Stimulated activated CD8-positive, alpha-beta memory T cell treated with anti-CD3 and anti-CD28 coated beads, Interleukin-2, amount 100 ng/mL, for 1 hour (primary cell): ENCODE measurements at places on chromosomes 2 and 18.

DNA sequence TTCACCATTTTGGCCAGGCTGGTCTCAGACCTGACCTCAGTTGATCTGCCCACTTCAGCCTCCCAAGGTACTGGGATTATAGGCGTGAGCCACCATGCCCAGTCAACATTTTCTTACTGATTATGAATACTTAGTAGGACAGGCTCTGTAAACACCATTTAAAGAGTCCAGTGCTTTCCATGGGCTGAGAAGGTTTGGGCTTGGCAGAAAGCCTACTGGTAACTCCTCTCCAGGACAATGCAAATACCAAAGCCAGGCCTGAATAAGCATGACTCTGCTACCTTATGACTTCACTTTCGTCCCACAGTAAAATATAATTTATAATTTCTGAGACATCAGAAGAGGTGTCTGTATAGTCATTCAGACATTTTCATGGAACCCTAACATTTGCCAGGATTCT lies 60.2 kb upstream of the FAM117B start:
- DNase-seq, result no peak

DNA sequence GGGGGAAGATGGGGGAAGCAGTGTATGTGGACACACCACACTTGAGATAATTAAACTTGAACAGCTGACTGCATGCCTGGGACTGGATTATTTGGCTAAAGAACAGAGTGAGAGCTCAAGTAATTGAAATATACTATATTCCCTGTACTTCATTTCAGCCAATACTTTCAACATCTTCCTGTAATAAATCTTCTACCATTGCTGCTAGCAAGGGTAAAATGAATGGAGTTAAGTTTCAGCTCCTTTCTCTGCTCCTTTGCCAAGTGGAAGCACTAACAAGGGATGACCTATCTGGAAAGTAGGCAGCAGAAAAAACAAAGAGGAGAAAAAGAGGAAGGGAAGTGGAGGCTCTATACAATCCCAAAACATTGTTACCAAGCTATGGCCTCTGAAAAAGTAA lies 50.9 kb downstream of the MMADHC start:
- no peak for DNase-seq

DNA sequence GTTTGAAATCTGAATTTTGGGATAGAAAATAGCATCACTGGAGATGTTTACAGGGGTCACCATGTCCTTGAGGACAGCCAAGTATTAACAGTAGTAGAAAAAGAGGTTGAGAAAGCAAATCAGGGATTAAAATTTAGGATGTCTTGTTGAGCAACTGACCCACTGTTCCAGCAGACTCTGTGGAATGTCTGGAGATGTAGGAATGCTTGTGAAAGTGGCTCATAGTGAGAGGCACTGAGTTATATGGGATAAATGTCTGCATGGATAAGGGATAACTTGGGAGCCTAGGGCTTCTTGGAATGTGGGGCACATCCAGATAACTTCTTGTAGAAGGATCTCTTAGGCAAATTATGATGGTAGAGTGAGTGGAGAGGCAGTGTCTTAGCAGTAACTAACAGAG lies 495.0 kb downstream of the TMX3 start:
- DNase-seq, result no peak

- DNase-seq, result no peak
Observed at GRCh38 chr2:152475982-152476381, 141.0 kb downstream of the FMNL2 start.

GRCh38 chr2:164705412-164706167 lies 84.3 kb upstream of the GRB14 start:
- no peak for DNase-seq

GRCh38 chr2:235803028-235803427 lies 309.2 kb downstream of the AGAP1 start:
- no peak for DNase-seq

DNA sequence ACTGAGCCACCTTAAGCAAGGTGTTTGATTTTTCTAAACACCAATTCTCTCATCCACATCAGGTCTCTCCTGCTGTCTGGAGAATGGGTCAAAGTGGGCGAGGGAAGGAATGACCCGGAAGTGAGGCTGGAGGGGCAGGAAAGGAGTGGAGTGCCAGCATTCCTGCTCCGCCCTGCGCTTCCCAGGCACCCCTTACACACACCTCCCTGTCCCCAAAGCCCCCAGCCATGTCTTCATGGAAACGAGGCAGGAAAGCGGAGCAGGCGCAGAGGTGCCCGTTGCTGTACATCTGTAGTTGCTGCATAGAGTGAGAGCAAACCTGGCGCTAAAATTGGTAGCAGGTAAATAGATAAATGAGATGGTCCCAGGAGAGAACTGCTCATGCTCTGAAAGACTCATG lies 27.2 kb upstream of the NT5DC4 start:
- DNase-seq, result no peak

- no peak for DNase-seq
Observed at GRCh38 chr2:218329826-218330593, 26.6 kb upstream of the CATIP start.
